Calu3 (cell line): ENCODE measurements at places on chromosomes 4 and X. TPM values are rescaled to one million over a fixed set of nuclear protein-coding genes. Genes with fewer than 3 reads are reported as not detected.

Gene TRPC5OS
- total RNA-seq, result not detected in 2 replicates

Gene SH2D1A
- not detected in 2 replicates for total RNA-seq

Gene EVC2
- not detected in 2 replicates for total RNA-seq

Gene HSFX2
- 0.76 and 2.1 TPM in 2 replicates for total RNA-seq

Gene TREX2
- 2.0 and 2.2 TPM in 2 replicates for total RNA-seq

Gene XAGE2
- total RNA-seq, result not detected in 2 replicates

Gene SLC38A5
- 0.33 and 0.54 TPM in 2 replicates for total RNA-seq

Gene ITIH6
- total RNA-seq, result 0.47 TPM in 1 of 2 replicates, not detected in the other

Gene BMPR1B
- 6.3 and 9.2 TPM in 2 replicates for total RNA-seq

Gene SPANXD
- total RNA-seq, result not detected in 2 replicates

Gene MAGEA11
- not detected in 2 replicates for total RNA-seq

Gene FRAS1
- 24.1 and 29.4 TPM in 2 replicates for total RNA-seq

Gene SMIM31
- total RNA-seq, result 1.9 and 4.2 TPM in 2 replicates

Gene TBC1D8B
- 14.9 and 15.3 TPM in 2 replicates for total RNA-seq

Gene LEF1
- total RNA-seq, result 0.42 TPM in 1 of 2 replicates, not detected in the other

Gene PSAPL1
- total RNA-seq, result not detected in 2 replicates

Gene ADH1C
- total RNA-seq, result 5.8 and 7.9 TPM in 2 replicates

Gene SOWAHB
- total RNA-seq, result 3.7 TPM in 2 replicates

Gene GSX2
- not detected in 2 replicates for total RNA-seq

Gene GPRASP1
- total RNA-seq, result 3.6 and 3.9 TPM in 2 replicates

Gene SSX4B
- not detected in 2 replicates for total RNA-seq

Gene PABPC1L2A
- not detected in 2 replicates for total RNA-seq

Gene RIPPLY1
- 0.31 TPM in 1 of 2 replicates, not detected in the other for total RNA-seq

Gene QRFPR
- 1.0 TPM in 1 of 2 replicates, not detected in the other for total RNA-seq

Gene PTCHD1
- total RNA-seq, result 0.07 TPM in 1 of 2 replicates, not detected in the other

Gene SPATA4
- not detected in 2 replicates for total RNA-seq

Gene GASK1B
- total RNA-seq, result 1.4 and 2.3 TPM in 2 replicates

Gene UGT2A3
- 2.9 and 5.2 TPM in 2 replicates for total RNA-seq

Gene PHKA2
- 44.7 and 47.6 TPM in 2 replicates for total RNA-seq

Gene ZNF141
- 18.0 and 18.1 TPM in 2 replicates for total RNA-seq

Gene ABCG2
- total RNA-seq, result 0.24 and 0.44 TPM in 2 replicates

Gene TGIF2LX
- not detected in 2 replicates for total RNA-seq

Gene AGA
- total RNA-seq, result 21.5 and 22.7 TPM in 2 replicates

Gene TRMT44
- total RNA-seq, result 21.5 and 37.6 TPM in 2 replicates

Gene RAB39B
- total RNA-seq, result 0.38 and 0.44 TPM in 2 replicates

Gene HTR2C
- not detected in 2 replicates for total RNA-seq

Gene AP1S2
- total RNA-seq, result 41.4 and 57.5 TPM in 2 replicates

Gene C4orf36
- 1.7 and 1.9 TPM in 2 replicates for total RNA-seq

Gene NAT8L
- 0.83 and 1.3 TPM in 2 replicates for total RNA-seq

Gene AMMECR1
- 21.8 and 23.5 TPM in 2 replicates for total RNA-seq

Gene RBM46
- total RNA-seq, result not detected in 2 replicates

Gene TCP11X2
- total RNA-seq, result not detected in 2 replicates

Gene SMR3B
- total RNA-seq, result not detected in 2 replicates

Gene CLNK
- not detected in 2 replicates for total RNA-seq

Gene F11
- total RNA-seq, result 0.38 and 0.86 TPM in 2 replicates

Gene FMR1NB
- not detected in 2 replicates for total RNA-seq

Gene PCYT1B
- 0.07 and 0.09 TPM in 2 replicates for total RNA-seq

Gene FOXP3
- 0.26 TPM in 1 of 2 replicates, not detected in the other for total RNA-seq

Gene ANXA3
- 158 and 188 TPM in 2 replicates for total RNA-seq

Gene FGF13
- not detected in 2 replicates for total RNA-seq
